ENCODE measurements at places on chromosomes 1 and 21. TPM values are rescaled to one million over a fixed set of nuclear protein-coding genes. Genes with fewer than 3 reads are reported as not detected.

The CASQ1 gene
- total RNA-seq, result not detected

The DSTYK gene
- total RNA-seq, result 11.0 TPM

The SYPL2 gene
- total RNA-seq, result not detected

The HTR6 gene
- not detected for total RNA-seq

The CD1B gene
- not detected for total RNA-seq

The GBP6 gene
- total RNA-seq, result 7.0 TPM

The S100A5 gene
- not detected for total RNA-seq

The FAM78B gene
- 0.33 TPM for total RNA-seq

The CASZ1 gene
- total RNA-seq, result 13.0 TPM

The PLA2G2F gene
- total RNA-seq, result not detected

The CHI3L2 gene
- total RNA-seq, result 1.0 TPM

The RGS7 gene
- total RNA-seq, result not detected

The CD247 gene
- total RNA-seq, result not detected

The POU3F1 gene
- total RNA-seq, result 0.17 TPM

The APCS gene
- total RNA-seq, result not detected
